ENCODE measurements at places on chromosomes 3 and 15.

- no peak for DNase-seq
Measured at GRCh38 chr3:160259589-160259988, 34.4 kb downstream of the C3orf80 start.

DNA sequence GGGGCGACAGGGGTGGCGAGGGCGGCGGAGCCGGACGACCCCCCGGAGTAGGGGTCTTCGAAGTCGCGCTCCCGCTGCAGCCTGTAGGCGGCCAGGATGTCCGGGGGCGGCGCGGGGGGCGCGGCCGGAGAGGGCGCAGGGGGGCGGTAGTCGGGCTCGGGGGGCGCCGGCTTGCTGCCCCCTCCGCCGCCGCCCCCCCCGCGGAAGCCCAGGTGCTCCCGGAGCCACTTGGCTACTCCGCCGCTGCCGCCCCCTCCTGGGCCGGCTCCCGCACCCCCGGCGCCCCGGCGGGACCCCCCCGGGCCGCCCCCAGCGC, 230 bp downstream of the SHF start:
- peak; percentile 27 for DNase-seq

DNA sequence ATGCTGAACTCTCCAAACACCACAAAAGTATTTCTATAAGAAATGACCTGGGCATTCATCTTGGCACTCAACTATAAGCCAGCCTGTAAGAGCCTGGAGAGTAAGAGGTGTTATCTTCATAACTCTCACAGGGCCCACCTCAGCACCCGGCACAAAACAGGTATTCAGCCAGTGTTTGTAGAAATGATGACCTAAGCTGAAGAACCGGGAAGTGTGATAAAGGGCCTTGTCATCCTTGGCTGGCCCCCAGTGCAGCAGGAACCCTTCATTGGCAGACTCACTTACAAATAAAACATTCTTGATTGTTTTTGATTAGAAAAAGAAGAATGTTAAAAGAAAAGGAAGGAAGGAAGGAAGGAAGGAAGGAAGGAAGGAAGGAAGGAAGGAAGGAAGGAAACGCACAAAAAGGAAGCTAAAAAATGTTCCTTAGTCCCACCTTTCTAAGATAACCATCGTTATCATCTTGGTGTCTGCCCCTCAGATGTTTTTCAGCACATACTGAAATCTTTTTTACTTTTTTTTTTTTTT, 52.1 kb downstream of the DAPK2 start:
- no peak for DNase-seq

DNA sequence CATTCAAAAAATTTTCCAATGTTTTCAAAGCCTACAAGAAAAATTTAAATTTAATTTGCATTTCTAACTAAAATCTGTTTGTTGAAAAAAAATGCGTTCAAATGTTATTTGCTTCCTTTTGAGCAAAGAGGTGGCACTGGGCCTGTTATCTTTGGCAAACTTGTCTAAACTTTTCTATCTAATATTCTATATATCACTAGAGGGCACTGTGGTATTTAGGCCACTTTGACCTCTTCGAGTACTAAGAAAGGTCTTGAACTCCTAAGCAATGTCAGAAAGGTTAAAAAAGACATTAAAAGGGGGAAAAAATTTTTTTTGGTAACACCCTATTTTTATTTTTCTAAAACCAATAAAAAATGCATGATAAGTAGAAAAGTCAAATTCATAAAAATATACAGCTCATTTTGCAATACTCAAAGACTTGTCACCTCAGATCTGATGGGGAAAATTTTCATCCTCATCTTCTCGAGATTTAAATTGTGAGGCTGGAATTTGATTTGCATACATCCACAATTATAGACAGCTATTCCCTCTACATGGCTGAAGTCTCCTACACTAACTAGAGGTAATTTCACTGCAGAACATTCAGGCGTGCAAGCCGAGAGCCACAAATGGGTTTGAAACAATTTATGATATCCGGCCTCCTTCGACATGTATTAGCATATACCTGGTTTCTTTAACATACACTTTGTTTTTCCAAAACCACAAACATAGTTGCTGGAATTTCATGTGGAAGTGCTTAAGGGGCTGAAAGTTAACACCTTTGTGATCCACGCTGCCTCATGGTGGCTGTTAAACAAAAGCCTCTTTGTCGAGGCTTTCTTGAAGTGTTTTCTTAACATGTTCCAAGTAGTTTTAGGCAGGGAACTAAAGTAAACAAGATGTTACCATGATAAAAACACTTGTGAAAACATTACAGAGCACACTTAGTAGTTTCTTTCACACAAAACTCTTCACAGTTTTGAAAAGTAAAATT, 576.4 kb downstream of the FOXP1 start:
- peak; percentile 35 for DNase-seq

DNA sequence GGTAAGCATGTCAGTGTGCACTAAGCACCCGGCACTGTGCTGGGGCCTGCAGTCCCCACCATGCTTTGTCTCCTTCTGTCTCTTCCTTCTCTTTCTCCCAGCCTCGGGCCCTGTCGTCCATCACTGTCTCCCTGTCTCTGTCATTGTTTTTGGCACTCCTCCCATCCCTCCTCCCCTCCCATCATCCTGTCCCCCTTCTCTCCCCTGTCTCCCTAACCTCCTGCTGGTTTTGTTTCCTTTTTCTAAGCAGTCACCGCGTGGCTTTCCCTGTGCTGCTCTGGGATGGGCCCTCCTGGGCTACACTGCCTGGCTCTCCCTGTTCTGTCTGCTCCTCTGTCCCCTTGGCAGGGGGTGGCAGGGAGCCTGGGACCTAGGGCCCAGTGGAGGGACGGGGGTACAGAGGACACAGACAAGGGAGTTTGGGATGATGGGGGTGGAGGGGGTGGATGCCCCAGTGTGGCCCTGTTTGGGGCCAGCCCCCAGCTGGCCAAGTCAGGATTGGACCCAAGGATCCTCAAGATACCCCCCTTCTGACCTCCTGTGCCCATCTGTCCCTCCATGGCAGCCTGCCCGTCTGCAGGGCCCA, 5.7 kb downstream of the CHST13 start:
- DNase-seq = no peak

GRCh38 chr15:46723308-46723707, 994.0 kb upstream of the SEMA6D start:
- DNase-seq = no peak

DNA sequence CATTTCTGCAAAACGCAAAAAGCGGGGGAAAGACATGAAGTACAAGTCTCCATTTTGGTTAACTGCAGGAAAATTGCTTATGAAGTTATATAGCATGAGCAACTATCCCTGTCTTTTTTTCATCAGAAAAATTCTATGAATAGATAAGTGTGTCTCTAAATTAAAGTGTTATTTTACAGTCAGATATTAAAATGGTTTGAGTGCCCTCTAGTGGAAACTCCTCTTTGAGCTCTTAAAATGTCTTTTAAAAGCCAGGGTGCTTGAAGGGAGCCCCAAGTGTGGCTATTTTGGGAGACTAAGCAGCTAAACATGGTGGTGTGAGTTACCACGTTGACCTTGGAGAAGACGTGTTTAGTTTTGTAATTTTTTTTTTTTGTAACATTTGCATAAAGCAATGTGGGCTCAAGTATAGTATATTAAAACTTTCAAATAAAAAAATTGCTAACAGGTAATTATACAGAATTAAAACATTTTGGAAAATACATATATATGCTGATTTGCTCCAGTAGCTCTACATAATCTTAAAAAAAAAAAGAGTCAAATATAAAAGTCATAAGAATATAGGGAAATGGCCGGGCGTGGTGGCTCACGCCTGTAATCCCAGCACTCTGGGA, 77.2 kb downstream of the PPP2R3A start:
- no peak for DNase-seq

- no peak for DNase-seq
Measured at GRCh38 chr3:73716418-73716817, 91.7 kb upstream of the PDZRN3 start.

DNA sequence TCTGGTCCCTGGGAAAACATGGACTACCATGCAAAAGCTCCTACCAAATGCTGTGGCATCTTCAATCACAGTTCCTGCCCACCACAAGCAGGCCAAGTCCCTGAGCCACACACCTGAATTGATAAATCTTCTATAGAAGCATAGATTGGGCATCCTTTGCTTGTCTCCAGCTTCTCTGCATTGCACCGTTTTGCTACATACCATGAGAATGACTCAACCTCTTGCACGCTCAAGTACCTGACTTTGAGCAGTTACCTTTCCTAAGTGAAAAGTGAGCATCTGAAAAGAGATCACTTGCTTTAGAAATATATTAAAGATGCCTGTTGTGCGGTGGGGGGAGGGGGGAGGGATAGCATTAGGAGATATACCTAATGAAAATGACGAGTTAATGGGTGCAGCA, 31.3 kb downstream of the GATM start:
- DNase-seq = no peak

GRCh38 chr3:117820658-117821299, 1111.2 kb downstream of the TUSC7 start:
- no peak for DNase-seq

DNA sequence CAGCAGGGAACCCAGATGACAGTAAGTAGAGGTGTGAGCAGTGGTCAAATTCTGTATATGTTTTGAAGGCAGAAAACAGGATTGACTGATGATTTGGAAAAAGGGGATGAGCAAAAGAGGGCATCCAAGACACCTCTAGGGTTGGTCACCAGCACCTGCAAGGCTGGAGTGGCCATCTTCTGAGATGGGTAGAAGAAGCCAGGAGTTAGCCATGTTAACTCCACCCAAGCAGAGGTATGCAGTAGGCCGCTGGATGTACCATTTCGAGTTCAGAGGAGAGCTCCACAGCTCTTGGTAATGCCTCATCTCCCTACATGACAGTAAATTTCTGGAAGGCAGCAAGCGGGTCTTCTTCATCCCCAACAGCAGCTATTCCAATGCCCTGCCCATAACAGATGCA, 7.0 kb downstream of the RFTN1 start:
- no peak for DNase-seq

- DNase-seq = no peak
Measured at GRCh38 chr3:167521006-167521355, 47.1 kb upstream of the SERPINI2 start.

DNA sequence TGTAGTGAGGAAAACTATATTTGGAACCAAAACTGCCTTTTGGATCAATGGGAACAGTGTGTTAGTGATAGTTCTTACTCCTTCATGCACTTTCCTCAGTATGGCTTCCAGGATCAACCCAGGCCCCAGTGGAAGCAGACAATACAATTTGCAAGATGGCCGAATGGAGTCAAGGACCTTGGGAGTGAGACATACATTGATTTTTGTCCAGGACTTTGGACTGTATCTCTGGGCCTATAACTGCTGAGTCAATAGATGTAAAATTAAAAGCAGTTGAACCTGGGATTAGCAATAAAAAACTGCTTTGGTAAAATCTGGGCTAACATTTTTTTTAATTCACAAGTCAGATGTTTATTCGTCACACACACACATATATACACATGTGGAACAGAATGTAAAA, 1.8 kb downstream of the ARRDC4 start:
- no peak for DNase-seq

GRCh38 chr15:68560501-68561113, 18.2 kb upstream of the CORO2B start:
- DNase-seq = no peak
